Activated CD4-positive, alpha-beta T cell treated with anti-CD3 and anti-CD28 coated beads, Interleukin-2, Interleukin-4, amounts not matched to agents 100 ng/mL and 50 ng/mL, durations not matched to agents 16 hours and 8 hours (primary cell): ENCODE measurements at places on chromosomes 6 and 20.

DNA sequence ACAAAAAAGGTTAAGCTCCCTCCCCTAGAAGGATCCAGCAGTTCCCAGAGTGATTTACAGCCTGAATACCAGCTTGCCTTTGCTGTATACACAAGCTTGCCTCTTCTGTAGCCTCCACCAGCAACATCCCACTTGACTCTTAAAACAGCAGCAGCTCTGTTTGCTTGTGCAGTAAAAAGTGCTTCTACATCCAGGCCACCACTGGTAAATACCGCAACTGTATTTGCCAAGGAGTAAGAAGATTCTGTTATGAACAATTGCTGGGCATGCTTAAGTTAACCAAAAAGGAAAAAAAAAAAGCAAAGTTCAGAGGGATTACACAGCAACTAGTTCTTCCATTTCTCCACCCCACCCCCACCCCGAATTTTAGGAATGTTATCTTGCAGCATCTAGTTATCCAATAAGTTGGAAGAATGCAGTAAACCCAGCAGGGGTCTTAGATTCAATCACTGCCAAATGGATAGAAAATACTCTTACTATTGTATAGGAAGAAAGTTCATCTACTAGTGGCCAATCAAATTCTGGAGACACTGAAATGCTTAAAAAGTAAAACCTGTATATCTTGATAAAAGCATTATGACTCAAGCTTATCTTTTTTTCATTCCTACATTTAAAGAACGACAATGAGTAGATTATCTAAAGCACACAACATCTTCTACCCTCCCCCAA is 4.8 kb downstream of the SALL4 start:
- no peak for DNase-seq

GRCh38 chr6:54366667-54367327 is 58.6 kb downstream of the TINAG start:
- DNase-seq: no peak

DNA sequence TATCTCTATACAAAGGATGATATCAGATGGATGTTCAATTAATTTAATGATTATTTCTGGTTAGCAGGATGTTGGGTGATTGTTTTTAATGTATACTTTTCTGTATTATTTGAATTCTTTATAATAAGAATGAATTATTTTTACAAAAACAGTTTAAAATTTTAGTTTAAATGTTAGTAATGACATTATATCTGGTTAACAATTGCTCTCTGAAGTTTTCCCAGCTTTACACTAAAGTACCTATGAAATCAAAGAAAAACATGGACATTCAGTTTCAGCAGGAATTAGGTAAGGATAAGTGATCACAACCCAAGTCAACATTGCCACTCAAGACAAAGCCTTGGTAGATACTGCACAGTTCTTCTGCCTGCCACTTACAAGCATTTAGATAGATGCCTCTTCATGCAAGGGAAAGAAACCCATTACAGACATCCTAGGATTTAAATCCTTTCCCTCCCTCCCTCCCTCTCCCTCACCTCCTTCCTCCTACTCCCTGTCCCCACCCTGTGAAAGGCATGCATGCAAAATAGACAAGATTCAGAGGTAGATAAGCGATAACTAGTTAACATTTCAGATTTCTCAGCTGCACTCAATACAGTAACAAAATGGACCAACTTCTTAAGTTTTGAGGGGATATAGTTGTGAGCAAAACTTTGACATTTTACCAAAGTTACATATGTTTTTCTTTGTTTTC is 143.8 kb downstream of the STXBP5 start:
- no peak for DNase-seq

- no peak for DNase-seq
Observed at GRCh38 chr6:56268266-56268665, 20.9 kb upstream of the COL21A1 start.

- no peak for DNase-seq
Observed at GRCh38 chr6:111403388-111403787, 79.6 kb downstream of the REV3L start.

DNA sequence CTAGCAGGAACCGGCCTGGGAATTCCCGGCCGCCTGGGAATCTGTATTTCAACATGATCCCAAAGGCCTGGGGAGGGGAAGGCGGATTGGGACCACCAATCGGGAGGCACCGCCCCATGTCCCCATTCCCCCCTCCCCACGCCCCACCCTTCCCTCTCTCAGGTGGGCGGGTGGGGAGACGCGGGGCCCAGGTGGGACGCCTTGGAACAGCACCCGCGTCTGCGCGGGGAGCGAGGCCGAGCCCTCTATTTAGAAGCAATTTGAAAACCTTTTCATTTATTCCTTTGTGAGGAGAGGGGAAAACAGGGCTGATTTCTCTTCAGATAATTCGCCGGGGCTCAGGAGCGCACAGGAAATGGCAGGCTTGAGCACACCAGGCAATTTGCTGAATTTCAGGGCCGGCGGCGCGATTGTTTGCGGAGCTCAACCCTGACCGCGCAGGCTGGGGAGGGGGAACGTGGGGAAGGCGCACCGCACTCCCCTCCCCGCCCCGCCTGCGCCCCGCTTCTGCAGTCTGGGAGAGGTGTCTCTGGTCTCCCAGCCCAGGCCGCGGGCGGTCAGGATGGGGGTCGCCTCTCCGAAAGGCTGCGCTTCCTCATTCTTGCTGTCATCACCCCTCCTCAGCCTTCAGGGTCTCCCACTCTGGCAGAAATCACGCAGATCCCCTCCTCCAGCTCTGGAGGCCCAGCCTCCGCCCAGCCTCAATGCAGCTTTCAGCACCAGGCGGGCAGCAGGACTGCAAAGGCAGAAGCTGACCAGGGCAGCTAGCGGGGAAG is 170.0 kb downstream of the GRM4 start:
- DNase-seq: no peak

DNA sequence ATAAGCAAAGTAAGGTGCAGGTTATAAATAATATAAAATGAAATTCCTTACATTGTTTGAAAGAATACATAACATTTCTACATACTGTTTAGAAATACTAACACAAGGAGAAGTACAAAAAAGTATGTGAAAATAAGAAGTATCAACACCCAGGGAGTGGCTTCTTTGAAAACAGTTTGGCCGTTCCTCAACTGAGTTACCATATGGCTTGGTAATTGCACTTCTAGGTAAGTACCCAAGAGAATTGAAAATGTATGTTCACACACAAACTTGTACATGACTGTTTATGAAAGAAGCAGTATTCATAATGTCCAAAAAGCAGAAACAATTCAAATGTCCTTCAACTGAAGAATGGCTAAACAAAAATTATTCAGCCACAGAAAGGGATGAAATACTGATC is 30.7 kb downstream of the PAK5 start:
- DNase-seq: no peak

DNA sequence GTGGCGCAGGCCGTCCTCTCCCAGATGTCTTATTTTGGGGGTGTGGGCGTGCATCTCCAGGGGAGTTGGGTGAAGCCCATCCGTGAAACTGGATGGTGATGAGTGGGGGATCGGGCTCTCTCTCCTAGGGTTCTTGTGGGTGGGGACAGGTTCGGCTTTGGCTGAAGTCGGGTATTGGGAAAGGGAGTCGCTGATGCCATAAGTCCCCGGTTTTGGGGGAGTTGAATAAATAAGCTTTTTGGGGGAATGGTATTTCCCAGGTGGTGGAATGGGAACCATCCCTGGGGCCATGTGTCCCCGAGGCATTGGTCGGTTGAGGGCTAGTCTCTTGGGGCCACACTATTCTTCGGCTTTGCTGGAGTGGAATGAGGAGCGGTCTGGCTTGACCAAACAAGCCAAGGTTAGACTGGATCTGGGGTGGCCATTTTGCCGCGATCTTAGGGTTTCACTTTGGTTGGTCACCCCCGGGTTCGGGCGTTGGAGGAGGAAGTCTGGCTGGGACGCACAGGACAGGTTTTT is 481 bp downstream of the ZNF133 start:
- no peak for DNase-seq

DNA sequence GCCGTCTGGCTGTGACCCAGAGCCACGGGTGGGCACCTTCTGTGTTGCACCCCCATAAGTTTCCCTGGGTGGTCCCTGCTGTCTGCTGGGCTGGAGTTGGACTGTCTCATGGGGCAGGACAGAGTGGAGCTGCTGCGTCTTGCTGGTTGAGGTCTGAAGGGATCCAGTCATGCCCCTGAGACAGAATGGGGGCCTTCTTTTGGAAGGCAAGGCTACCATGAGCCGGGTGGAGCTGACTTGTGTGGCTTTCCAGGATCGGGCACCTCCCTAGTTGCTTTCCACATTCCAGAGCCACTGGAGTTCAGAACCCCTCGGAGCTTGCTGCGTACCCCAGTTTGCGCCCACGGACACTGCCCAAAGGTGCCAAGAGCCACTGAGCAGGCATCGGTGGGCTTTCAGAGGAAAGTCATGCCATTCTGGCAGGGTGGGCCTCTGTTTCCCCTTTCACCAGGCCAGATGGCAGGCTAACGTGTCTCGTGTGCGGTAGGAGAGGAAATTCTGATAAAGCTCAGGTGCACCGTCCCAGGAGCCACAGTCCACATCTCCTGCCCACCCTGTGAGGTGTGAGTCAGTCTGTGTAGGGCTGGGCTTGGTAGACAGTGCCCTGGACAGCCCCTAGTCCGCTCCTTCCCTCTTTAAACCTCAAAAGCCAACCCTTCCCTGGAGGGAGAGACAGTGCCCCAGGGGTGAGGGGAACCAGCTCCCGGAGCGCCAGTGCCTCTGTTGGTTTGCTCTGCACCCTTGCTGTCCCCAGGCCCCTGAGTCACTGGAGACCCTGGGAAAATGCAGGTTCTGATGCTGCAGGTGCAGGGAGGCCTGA is 125.3 kb downstream of the SYCP2 start:
- DNase-seq: no peak

DNA sequence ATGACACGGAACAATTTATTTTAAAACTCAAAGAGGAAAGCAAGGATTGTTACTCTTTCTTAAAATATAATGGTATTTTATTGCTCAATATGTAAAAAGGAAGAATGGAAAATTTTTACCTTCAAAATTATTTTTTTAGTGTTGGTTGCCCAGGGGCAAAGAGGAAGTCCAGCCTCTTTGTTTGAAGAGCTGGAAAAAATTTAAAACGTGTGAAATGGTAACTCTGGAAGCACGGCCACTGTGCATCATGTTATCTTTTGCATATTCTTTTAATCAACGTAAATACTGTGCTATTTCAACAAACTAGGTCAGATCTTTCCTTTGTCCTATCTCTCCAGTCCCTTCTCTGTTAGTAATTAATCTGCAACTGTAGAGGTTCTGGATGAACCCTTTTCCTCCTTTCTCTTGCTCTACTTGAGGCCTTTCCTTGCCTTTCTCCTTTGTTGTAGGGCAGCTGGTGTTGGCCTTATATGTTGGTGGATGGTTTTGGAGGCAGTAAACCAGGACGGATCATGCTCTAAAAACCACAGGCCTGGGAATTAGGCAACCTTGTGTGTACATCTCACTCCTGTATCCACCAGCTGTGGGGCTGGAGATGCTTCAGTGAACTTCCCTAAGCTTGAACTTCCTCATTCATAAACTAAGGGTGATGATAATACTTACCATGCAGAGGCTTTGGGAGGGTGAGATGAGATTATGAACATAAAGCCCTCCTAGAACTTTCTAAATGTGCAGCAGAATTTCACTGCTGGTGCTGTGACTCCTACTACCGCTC is 143.3 kb downstream of the PRL start:
- DNase-seq: no peak

GRCh38 chr20:37202267-37202943 is 23.1 kb upstream of the MROH8 start:
- peak; percentile 15 for DNase-seq

DNA sequence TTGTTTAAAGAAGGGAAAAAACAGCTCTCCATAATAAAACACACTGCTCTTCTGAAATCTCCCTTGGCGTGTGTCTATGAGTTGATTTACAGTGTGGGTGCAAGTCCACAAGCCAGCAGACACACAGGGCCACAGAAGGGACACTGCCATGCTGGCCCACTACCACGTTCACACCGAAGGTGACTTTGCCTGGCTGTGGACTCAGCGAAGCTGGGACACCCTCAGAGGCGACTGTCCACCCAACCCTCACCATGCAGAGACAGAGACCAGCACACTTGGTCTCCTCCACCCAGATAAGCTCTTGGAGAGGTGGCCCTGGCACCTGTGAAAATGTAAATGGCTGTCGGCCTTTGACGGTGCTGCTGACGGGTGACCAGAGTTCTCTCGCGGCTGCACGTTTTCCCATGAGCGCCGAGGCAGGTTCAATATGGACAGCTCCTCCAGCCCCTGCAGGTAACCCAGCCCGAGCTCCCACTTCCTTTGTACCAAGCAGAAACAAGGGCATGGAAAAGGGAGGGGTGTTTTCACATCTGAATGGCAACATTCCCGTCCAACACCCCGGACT is 78.0 kb downstream of the YTHDF1 start:
- no peak for DNase-seq

DNA sequence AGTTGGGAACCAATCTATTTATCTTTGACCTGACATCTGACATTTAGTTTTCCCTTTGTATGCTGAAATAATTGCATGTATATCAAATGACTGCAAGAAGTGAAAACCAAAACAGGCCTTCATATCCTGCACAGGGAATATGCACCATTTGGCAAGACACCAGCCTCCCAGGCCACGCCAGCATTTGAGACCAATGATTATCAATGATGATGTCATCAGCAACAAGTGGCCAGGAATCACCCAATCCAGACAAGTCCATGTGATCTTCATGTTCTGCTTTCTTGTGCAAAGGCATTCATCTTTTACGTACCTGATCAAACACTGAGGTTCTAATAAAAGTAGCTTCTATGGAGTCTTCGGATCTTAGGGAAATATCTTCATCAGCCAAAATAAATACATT is 107.4 kb upstream of the TENT5A start:
- no peak for DNase-seq

DNA sequence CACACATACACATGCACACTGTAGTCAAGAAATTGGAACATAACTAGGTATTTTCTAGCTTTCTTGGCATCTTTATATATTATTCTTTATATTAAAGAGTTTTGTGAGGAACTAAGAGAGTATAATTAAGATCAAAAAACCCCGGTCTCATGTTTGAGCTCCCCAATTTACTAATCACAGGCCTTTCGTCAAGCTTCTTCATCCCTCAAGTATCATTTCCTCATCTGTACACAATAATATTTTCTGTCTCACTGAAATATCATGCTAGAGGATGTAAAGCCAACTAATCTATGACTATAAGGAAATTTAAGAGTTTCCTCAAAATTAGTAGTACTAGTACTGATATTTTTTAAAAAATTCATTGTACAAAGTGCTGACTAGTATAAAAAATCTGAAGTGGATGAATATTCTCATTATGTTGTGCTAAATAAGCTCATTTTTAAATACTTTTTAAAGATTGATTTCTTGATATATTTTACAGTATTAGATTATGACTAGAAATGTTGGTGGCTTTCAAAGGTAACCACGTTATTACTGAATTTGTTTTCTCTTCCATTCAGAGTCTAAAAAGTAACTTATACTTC is 28.0 kb downstream of the PEX3 start:
- no peak for DNase-seq

DNA sequence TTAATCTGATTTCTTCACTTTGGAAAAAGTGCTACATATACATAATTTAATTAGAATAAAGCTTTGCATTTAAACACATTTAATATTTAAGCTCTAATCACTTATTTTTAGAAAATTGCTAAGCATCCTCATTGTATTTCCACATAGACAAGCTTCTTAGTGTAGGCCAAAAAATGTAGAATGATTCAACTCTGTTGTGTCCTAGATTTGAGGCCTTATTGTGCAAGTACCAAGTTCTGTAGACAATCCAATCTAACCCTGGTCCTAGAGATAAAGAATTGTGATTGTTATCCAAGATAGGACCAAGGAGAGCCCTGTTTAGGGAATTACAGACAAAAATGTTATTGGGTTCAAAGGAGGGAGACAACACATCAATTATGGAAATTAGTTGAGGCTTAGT is 27.6 kb downstream of the MRAP2 start:
- DNase-seq: no peak

- peak; percentile 47 for DNase-seq
Observed at GRCh38 chr20:23995905-23996666, 7.5 kb upstream of the GGTLC1 start.

GRCh38 chr6:151186306-151186705 is 53.5 kb upstream of the AKAP12 start:
- no peak for DNase-seq
